ENCODE measurements at places on chromosomes 1 and 21. TPM values are rescaled to one million over a fixed set of nuclear protein-coding genes. Genes with fewer than 3 reads are reported as not detected.

Gene TAS1R3
- total RNA-seq = 0.14 TPM

Gene TNFRSF18
- total RNA-seq = not detected

Gene FCRL6
- not detected for total RNA-seq

Gene EPHX1
- 29.5 TPM for total RNA-seq

Gene AIM2
- 0.43 TPM for total RNA-seq

Gene C1orf53
- 3.3 TPM for total RNA-seq

Gene YBEY
- total RNA-seq = 7.9 TPM

Gene HSD3B1
- not detected for total RNA-seq

Gene TMEM69
- 21.7 TPM for total RNA-seq

Gene RTCA
- total RNA-seq = 49.7 TPM

Gene TLCD4
- 0.29 TPM for total RNA-seq

Gene KCNE1
- 1.3 TPM for total RNA-seq

Gene ZNF695
- 0.44 TPM for total RNA-seq

Gene SLC9C2
- total RNA-seq = not detected

Gene MTMR11
- 2.6 TPM for total RNA-seq

Gene FAM163A
- not detected for total RNA-seq

Gene KCNT2
- 0.14 TPM for total RNA-seq

Gene OR1C1
- not detected for total RNA-seq

Gene VAV3
- total RNA-seq = 0.57 TPM

Gene TPRG1L
- 17.9 TPM for total RNA-seq

Gene RGL1
- total RNA-seq = 35.1 TPM

Gene CACHD1
- total RNA-seq = 4.2 TPM

Gene WNT3A
- not detected for total RNA-seq

Gene LENEP
- total RNA-seq = 0.86 TPM

Gene PLA2G4A
- total RNA-seq = 39.7 TPM

Gene RIPPLY3
- not detected for total RNA-seq

Gene KRTAP19-1
- total RNA-seq = not detected

Gene PLEKHO1
- total RNA-seq = 46.2 TPM

Gene OVAAL
- not detected for total RNA-seq

Gene SPATA17
- total RNA-seq = under 0.01 TPM

Gene OR6N1
- total RNA-seq = not detected

Gene PADI1
- under 0.01 TPM for total RNA-seq

Gene KCNJ6
- 0.14 TPM for total RNA-seq

Data from placental pericyte (primary cell).